ENCODE measurements at places on chromosomes 12 and 14.
A peak's percentile ranks its signal among the peaks of the same experiment; 100 is the strongest.

DNA sequence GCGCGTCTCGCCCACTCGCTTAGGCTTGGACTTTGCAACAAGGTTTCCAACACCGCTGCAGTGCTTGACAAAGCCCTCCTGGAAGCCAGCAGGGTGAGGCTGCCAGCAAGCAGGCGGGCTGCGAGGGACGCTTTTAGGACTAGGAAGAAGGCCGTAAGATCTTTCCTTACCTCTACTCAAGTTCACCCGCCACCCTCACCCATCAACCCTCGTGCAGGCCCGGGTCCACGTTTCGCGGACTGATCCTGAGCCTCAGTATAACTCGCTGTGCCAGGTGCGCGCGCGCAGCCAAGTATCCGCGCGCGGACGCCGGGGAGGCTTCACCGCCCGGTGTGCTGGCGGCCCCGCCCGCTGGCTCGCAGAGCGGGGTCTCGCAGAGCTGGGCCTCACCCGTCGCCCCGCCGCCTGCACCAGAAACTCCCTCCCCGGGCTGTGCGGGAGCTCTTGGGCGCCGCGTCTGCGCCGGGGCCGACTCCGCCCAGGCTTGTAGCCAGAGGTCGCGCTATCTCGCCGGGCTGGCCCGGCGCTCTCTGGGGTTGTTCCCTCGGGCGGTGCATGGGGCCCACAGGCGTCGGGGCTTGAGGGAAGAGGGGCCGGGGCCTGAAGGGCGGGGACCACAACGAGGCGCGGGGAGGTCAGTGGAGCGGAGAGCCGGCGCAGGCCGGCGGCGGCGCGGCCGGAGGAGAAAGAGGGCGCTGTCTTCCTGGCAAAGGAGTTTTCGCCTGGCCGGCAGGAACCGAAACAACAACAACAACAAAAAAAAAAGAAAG is 7.6 kb upstream of the SIX1 start:
- DNase-seq, result peak; percentile 26

- DNase-seq, result no peak
Observed at GRCh38 chr12:57898308-57898970, 42.9 kb upstream of the ATP23 start.

DNA sequence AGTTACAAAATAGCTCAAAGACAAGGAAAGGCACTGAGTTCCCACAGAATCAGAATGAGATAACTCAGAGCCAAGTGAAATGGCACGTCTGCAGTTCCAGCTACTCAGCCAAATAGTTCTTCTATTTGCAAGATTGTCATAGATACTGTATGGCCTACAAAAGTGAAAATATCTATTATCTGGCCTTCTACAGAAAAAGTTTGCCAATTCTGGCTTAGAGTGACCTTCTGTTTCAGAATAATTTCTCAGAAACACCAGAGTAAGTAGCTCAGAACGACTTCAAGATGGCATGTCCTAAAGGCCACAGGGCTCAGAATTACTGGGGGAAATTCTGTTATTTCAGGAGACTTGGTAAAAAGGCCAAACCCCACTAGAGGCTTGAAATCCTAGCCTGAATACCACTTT is 10.7 kb upstream of the RTRAF start:
- DNase-seq, result no peak

- no peak for DNase-seq
Observed at GRCh38 chr12:61896436-61896835, 363.8 kb upstream of the USP15 start.

- no peak for DNase-seq
Observed at GRCh38 chr14:23530375-23531055, 21.1 kb downstream of the ZFHX2 start.

- no peak for DNase-seq
Observed at GRCh38 chr12:122517877-122518276, 8.9 kb downstream of the RSRC2 start.

DNA sequence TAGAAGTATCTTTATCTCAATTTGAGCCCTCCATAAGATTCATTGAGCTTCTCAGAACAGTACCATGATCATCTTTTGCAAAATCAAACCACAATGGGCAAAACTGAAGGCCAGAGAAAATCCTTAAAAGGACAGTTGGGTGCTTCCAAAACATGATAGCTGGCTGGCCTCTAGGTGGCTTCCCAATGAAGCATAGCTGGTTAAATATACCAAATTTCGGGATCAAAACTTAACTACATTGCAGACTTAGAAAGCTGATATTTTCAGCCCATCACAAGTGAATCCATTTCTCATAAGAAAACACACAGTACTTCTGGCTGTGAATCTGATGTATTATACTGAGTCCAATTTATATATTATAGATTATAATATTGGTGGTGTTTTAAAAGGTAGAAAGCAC is 15.3 kb upstream of the PIK3C2G start:
- no peak for DNase-seq

- peak; percentile 67 for DNase-seq
Observed at GRCh38 chr12:77189458-77189857, 124.1 kb upstream of the E2F7 start.

GRCh38 chr14:81656811-81657210 is 123.2 kb upstream of the SEL1L start:
- DNase-seq, result no peak

DNA sequence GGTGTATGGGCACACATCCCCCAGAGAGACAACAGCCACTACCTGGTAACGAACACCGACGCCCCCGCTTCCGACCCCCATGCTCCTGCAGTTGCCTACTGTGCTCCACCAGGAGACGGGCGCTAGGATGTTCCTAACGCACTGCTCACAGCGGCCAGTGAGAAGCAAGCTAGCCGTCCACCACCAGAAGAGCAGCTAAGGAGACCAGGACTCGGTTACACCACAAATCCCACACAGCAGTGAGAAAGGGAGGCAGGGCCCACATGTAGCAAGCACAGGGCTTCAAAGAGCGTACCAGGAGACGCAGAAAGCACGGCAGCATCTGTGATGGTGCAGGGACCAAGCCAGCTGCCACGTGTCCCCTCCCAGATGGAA is 117.0 kb downstream of the NCOR2 start:
- DNase-seq, result no peak

DNA sequence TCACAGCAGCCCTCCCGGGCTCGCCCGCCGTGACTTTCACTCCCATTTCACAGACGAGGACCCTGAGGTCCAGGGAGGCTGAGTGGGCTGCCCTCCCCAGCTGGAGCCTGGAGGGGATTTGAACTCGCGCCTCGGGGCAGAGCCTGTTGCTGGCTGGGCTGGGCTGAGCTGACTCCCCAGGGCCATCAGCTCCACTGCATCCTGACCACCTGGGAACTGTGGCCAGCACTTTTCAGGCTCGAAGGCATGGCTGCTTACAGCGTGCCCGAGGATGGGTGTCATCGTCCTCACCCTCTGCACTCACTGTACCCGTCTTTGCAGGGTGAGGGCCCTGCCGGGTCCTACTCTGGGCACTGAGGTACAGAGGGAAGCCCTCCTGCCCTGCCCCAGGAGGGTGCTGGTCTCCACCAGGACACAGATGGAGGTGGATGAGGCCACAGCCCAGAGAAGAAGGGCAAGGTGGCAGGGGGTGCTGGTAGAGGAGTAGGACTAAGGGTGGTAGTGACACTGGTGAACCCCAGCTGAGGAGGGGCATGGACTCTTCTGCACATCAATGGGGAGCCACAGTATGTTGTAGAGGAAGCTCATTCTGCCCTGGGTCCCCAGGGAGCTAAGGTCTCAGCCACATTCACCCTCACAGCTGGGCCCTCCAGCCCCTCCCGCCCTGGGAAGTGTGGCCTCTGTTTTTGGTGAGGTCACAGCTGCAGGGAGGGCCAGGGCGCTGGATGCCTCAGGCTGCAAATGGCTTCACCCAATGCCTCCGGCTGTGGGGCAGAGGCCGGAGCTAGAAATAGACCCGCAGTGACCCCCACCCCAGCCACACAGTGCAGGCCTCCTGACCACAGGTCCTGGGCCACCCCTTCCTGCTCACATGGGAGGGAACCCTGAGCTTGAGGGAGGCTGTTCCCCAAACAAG is 365.1 kb upstream of the SFSWAP start:
- DNase-seq, result no peak
